NK-92 treated with Interleukin-12 subunit alpha and Interleukin-12 subunit beta, amount 100 ng/mL, for 24 hours (cell line): ENCODE measurements at places on chromosomes 7 and 10.
A peak's percentile ranks its signal among the peaks of the same experiment; 100 is the strongest.

DNA sequence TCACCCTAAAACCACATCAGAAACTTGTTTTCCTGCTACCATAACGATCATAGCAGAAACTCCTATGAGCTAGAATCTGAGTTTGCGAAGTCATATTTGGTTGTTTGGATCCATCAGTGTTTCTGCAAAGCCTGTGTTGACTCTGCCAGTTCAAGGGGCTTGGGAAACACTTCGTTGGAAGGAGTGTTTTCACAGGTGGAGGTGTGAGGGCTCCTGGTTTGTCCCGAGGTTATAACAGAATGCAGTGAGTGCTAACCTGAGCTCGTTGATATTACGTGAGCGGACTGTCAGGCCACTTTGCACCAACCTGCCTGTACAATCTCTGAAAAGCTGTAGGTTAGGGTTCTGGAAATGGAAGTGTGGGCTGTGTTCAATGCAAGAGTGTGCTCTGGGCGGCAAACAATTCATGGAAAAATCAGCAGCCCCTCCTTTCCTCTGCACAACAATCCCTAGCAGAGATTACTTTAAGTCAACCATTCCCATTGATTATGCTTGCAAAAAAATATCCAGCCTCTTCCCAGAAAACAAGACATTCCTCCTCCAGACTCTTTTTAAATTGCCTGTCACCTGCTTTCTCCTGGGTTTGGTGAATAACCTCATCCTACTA is 622.0 kb downstream of the TYW1 start:
- DNase-seq, result no peak

DNA sequence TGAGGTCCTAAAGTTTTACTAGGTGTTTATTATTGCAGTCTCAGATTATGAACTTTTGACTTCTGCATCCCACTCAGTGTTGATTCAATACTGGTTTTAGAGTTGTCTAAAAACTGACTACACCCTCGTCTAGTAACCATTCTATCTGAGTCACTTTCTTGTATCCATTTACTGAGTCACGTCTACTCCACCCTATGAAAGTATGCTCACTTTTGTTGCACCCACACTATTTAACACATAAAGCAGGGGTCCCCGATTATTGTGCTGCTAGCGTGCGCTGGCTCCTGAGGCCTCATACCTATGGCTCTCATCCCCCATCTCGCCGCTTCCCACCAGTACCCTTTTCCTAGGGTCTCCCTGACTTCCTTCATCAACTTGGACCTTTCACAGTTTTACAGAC is 2.0 kb downstream of the SAMD9 start:
- no peak for DNase-seq

- no peak for DNase-seq
These were observed 297.7 kb downstream of the CCDC3 start for GRCh38 chr10:12703813-12704212.

DNA sequence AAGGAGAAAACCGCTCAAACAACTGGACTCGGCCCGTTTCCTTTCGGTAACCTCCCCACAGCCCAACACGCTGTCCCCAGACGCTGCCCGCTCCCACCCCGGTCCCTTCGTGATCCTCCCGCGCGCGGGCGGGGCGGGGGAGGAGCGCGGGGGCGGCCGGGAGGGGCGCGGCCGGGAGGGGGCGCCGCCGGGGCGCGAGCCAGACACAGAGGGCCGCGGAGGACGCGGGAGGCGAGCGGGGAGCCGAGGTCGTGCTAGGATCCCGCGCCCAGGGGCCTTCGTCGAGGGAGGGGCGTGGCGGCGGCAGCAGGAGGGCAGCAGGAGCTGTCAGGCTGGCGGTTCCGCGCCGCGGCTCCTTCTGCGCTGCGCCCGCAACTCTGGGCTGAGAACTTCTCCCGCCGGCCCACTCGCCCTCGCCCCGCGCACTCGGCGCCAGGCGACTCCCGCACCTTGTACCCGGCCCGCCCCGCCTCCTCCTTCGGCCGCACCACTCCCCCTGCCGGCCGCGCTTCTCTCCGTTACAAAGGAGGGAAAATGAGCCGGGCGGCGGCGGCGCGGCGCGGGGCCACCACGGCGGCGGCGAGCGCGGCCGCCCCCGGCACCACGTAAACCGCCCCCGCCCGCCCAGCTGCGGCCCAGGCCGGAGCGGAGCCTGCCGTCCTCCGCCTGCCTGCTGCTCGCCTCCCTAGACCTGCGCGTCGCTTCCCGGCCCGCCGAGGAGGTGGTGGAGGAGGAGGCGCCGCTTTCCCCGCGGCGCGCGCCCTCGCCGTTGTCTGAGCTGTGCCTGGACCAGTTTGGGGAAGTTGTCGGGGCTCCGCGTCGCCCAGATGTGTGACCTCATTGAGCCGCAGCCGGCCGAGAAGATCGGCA is at the start of gene CDK14:
CDK14 (plus strand) TSS at position 521 of the 870 bp plus-strand sequence; CDS start at position 828, 307 bp downstream.
- no peak for DNase-seq

GRCh38 chr10:3684891-3685290 is 100.1 kb downstream of the KLF6 start:
- no peak for DNase-seq

DNA sequence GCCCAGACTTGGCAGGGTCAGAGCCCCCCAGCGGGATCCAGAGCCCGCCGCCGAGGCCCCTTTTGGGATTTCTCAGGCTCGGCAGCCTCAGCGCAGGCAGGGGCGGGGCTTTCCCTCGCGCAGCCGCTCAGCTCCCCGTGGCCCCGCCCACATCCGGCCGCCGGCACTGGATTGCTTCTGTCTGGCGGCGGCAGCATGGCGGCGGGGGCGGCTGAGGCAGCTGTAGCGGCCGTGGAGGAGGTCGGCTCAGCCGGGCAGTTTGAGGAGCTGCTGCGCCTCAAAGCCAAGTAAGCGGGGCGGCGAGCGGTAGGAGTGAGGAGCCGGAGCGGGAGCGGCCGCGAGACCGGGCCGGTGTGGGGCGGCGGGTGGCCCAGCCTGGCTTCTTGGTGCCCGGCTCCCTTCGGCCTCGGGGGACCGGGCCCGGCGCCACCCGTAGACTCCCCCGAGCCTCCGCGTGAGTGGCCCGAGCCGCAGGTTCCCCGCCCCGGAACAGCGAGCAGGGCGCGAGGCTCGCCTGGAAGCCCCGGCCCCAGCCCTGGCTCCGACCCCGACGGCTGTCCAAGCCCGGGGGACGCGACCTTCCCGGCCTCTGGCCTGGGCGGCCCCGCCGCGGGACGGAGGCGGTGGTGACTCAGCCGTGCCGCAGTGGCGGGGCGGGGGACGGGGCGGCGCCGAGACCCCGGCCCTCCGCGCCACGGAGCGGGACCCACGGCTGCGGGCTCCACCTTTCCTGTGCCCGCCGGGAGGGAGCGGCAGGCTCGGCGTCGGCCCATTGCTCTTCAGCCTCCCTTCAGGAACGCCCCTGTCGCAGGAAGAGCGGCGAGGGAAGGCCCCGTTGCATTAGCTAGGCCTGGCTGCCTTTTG is at the start of gene GLRX3:
GLRX3 (plus strand) TSS at position 166 of the 864 bp plus-strand sequence; CDS start at position 196, 30 bp downstream.
- DNase-seq, result peak; percentile 62

- DNase-seq, result no peak
These were observed 10.9 kb downstream of the FAM3C start for GRCh38 chr7:121385056-121385799.

GRCh38 chr7:155660059-155660757 is 15.7 kb downstream of the RBM33 start:
- no peak for DNase-seq

DNA sequence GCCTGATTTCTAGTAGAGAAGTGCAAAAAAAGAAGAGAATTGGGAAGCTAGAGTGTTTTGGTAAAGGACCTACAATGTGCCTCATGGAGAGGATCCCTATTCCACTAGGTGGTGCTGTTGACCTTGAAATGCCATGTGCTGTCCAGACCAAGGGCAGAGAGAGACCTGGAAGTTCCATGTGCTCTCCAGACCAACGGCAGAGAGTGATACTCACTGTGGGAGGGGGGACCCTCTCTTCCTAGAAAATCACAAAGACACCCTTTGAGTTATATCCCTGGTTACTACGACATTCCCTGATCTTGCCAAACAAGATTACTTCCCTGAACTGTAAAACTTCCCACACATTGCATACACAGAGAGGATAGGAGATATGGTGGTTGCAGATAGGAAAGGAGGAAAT is 212.7 kb upstream of the ZNF804B start:
- peak; percentile 29 for DNase-seq

DNA sequence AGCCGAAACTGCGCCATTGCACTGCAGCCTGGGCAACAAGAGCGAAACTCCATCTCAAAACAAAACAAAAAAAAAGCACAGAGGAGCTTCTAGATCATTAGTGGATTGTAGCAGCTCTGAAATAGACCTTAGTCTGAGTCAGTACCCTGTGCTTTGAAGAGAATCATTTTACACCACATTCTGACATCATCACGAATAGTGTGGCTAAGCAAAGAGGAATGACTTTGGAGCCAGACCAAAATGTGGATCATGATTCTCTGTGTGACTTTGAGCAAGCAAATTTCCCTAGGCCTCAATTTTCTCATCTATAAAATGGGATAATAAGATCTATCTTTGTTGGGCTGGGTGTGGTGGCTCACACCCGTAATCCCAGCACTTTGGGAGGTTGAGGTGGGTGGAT is 618.9 kb downstream of the CALN1 start:
- DNase-seq, result no peak

DNA sequence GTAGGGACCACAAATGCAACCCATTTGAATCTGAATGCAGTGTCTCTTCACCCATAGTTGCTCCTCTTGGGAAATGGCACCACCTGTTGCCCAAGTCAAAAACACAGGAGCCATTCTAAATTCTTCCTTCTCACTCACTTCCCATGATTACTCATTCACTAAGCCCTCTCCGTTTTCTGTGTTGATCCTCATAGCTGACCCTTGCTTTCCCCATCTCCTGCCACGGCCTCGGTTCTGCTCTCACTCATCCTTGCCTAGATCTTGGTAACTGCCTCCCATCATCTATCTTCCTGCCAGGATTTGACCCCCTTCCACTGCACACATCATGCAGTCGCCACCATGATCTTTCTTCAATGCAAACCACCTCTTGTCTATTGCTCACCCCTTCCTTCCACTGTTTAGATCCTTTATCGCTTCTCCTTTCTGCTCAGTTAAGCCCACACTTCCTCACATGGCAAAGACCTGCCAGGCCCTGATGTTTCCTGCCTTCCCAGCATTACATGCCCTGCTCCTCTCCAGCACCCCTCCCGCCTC is 19.0 kb upstream of the CPN1 start:
- DNase-seq, result no peak

GRCh38 chr10:125060482-125060825 is 99.9 kb downstream of the CTBP2 start:
- no peak for DNase-seq

DNA sequence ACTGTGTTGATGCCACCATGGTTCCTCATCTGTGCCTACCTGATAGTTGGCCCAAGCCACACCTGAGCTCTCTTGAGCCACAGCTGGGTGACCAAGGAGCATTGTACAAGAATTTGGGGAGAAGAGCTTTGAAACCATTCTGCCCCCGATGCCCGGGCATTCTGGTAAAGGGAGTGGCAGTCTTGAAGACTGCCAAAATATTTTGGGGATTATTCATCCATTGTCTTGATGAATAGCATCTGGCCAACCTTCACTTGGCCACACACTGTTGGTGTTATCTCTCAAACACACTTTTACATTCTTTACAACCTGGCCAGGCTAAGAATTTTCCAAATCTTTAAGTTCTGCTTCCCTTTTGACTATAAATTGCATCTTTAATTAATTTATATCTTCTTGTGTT is 113.1 kb upstream of the PCBD1 start:
- DNase-seq, result no peak

DNA sequence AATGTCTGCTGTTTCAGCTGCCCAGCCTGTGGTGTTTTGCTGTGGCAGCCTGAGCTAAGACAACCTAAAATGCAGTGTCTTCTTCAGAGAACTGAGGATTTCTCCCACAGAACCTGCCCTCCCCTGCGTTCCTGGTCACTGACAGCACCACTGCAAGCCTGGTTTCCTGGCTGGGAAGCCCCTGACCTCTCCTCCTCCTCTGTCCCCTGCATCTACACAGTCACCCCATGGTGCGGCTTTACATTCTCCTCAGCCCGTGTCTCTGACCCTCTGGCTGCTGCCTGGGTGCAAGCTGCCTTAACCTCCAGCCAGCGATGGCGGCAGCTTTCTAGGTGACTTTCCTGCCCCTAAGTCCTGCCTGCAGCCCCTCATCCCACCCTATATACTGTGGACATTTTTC is 337.3 kb upstream of the ZNF32 start:
- DNase-seq, result no peak

DNA sequence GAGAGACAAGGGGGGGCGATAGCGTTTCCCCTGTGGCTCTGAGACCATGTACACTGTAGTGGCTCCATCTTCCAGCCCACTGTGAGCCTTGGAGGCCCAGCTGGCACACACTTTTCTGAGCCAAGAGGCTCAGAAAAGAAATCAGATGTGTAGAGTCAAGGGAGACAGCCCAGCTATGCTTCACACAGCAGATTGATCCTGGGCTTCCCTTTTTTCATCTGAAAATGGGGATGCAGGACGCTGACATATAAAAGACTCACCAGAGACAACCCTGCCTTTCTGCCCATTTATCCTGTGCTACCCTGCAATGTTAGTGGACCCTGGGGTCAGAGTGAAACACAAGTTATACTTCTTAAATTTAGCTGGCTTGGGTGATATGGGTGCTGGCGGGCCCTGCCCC is 14.3 kb downstream of the TMEM273 start:
- DNase-seq, result no peak

- no peak for DNase-seq
These were observed 36.0 kb downstream of the SLK start for GRCh38 chr10:104002911-104003310.

- DNase-seq, result no peak
These were observed 20.1 kb downstream of the CNOT4 start for GRCh38 chr7:135489791-135490190.

GRCh38 chr10:31299119-31299518 is 19.9 kb upstream of the ZEB1 start:
- DNase-seq, result no peak

GRCh38 chr10:76282061-76283025 is 850.9 kb downstream of the LRMDA start:
- DNase-seq, result no peak

GRCh38 chr7:87318741-87319140 is 26.7 kb upstream of the CROT start:
- no peak for DNase-seq

DNA sequence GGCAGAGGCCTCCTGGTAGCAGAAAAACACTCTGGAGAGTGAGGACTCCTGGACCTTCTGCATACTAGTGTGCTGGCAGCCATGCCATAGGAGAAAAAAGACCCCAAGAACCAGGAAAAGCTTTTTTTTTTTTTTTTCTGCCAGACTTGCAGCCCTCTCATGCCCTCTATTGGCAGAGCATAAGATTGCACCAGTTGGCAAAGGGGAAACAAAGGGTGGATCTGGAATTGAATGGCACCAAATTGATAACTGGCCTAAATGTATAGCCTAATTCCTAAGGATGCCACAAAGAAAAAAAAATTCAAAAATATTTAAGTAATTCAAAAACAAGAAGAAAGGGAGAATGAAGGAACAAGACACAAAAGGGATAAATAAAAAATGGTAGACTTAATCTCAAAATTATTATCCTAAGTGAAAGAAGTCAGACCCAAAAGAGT is 112.5 kb upstream of the GHITM start:
- no peak for DNase-seq

GRCh38 chr7:52670608-52671225 is 364.7 kb upstream of the POM121L12 start:
- DNase-seq, result no peak
